Right atrium auricular region (tissue), 2 donors: ENCODE measurements at places on chromosomes 12 and 14. TPM values are rescaled to one million over a fixed set of nuclear protein-coding genes. Genes with fewer than 3 reads are reported as not detected.
A peak's percentile ranks its signal among the peaks of the same experiment; 100 is the strongest.

GRCh38 chr14:33629792-33630191 is 321.1 kb downstream of the EGLN3 start:
- DNase-seq = no peak

DNA sequence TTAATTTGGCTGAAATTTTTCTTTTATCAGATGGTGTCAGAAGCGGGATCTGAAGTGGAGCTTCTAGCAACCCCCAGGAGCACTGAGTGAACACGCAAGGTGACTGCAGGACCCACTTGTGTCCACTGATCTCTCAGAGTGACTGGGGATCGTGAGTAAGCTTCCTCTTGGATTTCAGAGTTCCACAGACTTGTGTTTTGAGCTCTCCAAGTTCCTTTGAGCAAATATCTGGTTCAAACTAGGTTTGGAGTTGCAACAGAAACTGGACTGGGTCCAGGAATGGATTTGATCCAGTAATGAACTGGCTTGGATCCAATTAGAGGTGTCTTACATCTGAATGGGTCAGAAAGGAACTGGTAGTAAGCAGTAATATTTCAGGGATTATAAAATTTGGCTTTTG is 24.7 kb upstream of the B4GALNT1 start:
- no peak for DNase-seq

GRCh38 chr14:67389275-67389674 is 22.7 kb downstream of the PLEK2 start:
- no peak for DNase-seq

GRCh38 chr14:20247646-20248246 is 8.7 kb downstream of the OR11H4 start:
- DNase-seq = no peak

- DNase-seq = no peak
These were observed 36.3 kb upstream of the CDK17 start for GRCh38 chr12:96436366-96437170.

The ATL1 gene
- 2.2 TPM for total RNA-seq

The SOX5 gene
- 5.6 TPM for total RNA-seq

The BICDL1 gene
- 9.8 TPM for total RNA-seq

- no peak for DNase-seq
These were observed 10.1 kb downstream of the DIABLO start for GRCh38 chr12:122215771-122216170.

The ARG2 gene
- total RNA-seq = 0.59 TPM

DNA sequence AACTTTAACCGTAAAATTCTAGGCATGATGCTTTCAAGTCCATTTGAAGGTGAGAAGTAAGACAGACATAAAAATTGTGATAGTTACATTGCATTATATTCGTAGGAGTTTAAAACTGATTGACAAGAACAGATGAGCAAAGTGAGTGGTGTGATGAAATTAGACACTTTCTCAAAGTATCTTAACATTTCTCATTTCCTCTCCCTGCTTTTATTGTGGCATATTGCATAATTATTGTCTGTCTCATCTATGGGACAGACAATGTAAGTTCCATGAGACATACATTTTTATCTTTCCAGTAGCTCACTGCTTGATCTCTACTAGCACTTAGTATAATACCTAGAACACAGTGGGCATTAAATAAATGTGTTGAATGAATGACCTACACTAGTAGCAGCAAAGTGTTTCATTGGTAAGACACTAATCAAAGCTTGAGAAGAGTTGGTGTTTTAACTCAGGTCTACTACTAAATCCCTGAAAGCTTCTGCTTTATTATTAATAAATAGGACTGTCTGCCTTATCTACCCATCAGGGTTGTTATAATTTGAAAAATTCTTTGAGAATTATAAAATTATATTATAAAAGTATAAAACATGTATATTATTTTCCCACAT is 19.0 kb downstream of the A2M start:
- DNase-seq = no peak

The GLIPR1 gene
- 14.1 TPM for total RNA-seq

DNA sequence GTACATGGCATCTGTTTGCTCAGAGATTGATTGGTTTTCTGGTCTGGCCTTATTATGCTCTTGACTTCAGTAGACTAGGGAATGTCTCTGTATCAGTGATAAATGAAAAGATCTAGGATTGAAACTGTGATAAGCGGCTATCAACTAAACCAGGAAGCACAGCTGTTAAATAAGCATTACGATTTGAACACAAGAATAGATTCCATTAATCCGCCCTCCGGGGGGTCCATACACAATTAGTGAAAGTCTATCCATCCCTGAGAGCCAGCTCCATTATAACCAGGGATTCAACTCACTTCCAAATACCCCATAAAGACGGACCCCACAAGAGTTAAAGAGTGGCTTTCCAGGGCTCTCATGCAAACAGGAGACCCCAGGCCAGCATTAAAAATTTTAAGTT is 279.0 kb downstream of the GRIN2B start:
- DNase-seq = no peak

GRCh38 chr14:32560209-32560857 is 231.2 kb downstream of the AKAP6 start:
- DNase-seq = peak; percentile 63

- no peak for DNase-seq
These were observed 1.1 kb downstream of the SYNJ2BP start for GRCh38 chr14:70415788-70416187.
